ENCODE measurements at places on chromosomes 16 and 17.

GRCh38 chr17:33730131-33730530, 437.0 kb upstream of the ASIC2 start:
- no peak for DNase-seq

- no peak for DNase-seq
These were observed at the start of gene CDH16 for GRCh38 chr16:66918803-66919568. TSS of gene CDH16 (minus strand) at chr16:66918885. CDS start at chr16:66918065, 820 bp downstream.

DNA sequence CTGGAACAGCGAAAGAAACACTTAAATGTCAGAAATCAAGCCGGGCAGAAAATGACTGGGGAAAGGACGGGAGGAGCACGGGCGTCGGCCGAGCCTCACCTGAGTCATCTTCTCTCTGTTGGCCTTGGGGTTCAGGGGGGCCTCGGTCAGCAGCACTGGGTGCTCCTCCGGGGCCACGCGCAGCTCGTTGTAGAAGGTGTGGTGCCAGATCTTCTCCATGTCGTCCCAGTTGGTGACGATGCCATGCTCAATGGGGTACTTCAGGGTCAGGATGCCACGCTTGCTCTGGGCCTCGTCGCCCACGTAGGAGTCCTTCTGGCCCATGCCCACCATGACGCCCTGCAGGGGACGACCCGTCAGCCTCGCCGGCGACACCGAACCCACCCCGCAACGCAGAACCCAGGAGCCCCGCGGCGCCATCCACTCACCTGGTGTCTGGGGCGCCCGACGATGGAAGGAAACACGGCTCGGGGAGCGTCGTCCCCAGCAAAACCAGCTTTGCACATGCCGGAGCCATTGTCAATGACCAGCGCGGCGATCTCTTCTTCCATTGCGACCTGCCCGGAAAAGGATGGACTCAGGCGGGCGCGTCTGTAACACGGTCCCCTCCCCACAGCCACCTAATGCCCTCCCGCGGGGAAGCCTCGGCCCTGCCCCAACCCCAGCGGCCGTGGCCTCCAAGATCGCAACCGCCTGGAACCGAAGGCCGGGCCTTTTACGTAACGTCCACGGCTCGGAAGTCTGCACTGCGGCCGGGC, 616 bp downstream of the ACTG1 start:
- DNase-seq = no peak

- DNase-seq = no peak
These were observed 93.6 kb upstream of the KCNJ16 start for GRCh38 chr17:69981441-69981840.

DNA sequence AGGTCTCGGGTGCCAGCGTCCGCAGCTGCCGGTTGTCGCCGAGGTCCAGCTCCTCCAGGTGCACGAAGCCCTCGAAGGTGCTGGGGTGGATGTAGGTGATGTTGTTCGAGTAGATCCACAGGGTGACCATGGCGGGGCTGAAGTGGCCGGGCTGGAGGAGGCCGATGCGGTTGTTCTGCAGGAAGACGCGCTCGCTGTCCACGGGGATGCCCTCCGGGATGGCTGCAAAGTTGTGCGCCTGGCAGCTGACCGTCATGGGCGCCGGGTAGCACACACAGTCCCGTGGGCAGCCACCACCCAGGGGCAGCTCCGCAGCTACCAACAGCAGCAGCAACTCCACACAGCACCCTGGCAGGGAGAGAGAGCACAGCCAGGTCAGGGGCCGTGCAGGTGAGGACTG, 87.7 kb downstream of the RTN4RL1 start:
- no peak for DNase-seq

- DNase-seq = peak; percentile 73
These were observed at the start of gene SNAI3 for GRCh38 chr16:88686439-88687253. TSS of gene SNAI3 (minus strand) at chr16:88686507. CDS start at chr16:88686406, 101 bp downstream.

GRCh38 chr16:86012221-86012620, 113.3 kb downstream of the IRF8 start:
- no peak for DNase-seq

DNA sequence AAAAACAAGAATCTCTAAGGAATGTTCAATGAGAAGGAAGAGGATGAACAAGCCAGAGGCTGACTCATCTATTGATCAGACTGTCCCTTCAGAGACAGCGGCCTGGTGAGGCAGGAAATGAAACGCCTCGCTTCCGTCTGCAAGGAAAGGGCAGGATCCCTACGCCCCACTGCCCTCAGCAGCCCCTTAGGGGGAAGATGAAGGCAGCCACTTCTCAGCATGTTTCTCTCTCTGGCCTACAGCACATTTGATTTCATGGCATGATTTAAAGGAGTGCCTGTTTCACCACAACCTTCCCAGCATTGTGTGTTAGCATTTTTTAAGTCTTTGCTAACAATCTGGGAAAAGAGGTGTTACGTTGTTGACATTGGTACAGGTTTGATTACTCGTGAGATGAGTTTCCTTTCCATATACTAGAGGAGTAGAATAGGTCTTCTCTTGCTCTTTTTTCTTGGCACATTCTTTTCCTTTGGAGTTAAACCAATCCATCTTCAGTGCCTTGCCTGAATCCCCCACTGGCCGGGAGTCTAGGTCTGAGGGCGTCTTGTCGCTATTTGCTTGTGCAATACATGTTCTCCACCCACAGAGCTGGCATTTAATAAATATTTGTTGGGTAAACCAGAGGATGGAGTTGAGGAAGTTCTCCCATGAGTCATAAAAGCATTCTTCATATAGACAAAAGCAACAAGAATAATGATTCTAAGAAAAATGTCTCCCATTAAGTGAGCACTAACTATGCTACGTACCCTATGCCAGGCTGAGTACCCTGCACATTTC, 47.4 kb downstream of the RBFOX3 start:
- DNase-seq = no peak

GRCh38 chr17:2905696-2906501, 109.7 kb downstream of the RAP1GAP2 start:
- no peak for DNase-seq

GRCh38 chr16:85579923-85580580, 33.1 kb upstream of the GSE1 start:
- DNase-seq = no peak

GRCh38 chr17:19975601-19976000, 2.0 kb downstream of the AKAP10 start:
- no peak for DNase-seq

GRCh38 chr16:81571175-81571574, 126.6 kb downstream of the CMIP start:
- DNase-seq = no peak

- DNase-seq = no peak
These were observed 35.8 kb upstream of the ADGRG1 start for GRCh38 chr16:57592591-57593003.

DNA sequence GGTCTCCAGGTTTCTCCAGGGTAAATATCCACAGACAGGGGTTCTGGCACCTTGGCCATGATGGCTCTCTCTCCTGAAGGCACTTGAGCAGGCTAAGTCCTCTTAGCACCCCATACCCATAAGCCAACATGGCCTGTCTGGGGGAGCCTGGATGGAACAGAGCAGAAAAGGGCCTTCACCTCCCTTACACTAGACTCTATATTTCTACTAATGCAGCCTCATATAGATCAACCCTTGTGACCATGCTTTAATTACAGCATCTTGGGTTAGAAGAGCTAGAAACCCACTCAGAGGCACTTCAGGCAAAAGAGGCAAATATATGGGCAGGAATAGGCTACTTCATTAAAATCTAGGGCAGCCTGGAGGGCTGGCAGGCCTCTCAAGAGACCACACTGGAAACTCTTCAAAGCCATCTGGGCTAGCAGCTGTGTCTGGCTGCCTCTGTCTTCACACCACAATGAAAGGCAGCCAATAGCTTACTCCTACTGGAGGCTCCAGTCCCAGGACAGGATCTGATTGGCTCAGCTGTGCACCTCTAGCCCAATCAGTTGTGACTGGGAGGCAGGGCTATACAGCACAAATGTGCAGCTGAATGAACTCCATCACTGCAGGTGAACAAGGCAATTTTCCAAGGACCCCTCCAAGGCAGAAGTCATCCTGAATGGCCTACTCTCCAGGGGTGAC, 4.7 kb upstream of the CDT1 start:
- no peak for DNase-seq

DNA sequence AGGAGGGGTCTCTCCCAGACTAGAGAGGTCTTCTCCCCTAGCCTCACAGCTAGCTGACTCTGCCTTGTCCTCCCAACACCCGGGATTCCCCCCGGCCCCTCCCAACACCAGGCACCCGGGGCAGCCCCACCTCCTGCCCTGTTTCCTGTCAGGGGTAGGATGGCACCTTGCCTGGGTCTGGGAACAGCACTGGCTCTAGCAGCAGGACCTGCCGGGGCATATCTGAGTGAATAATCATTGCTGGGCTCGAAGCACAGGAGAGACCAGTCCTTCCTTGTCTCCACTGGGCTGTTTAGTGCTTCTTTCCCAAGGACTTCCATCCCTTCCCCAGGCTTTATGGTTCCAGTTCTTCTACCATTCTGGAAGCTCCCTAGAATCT, 25.7 kb downstream of the MINK1 start:
- DNase-seq = no peak

GRCh38 chr16:88061346-88062110, 110.3 kb downstream of the BANP start:
- DNase-seq = no peak

GRCh38 chr17:55873017-55873758, 122.3 kb downstream of the PCTP start:
- no peak for DNase-seq

- no peak for DNase-seq
These were observed 7.0 kb downstream of the CBFA2T3 start for GRCh38 chr16:88970050-88970449.

GRCh38 chr16:9318764-9319163, 227.3 kb downstream of the HAPSTR1 start:
- DNase-seq = no peak

DNA sequence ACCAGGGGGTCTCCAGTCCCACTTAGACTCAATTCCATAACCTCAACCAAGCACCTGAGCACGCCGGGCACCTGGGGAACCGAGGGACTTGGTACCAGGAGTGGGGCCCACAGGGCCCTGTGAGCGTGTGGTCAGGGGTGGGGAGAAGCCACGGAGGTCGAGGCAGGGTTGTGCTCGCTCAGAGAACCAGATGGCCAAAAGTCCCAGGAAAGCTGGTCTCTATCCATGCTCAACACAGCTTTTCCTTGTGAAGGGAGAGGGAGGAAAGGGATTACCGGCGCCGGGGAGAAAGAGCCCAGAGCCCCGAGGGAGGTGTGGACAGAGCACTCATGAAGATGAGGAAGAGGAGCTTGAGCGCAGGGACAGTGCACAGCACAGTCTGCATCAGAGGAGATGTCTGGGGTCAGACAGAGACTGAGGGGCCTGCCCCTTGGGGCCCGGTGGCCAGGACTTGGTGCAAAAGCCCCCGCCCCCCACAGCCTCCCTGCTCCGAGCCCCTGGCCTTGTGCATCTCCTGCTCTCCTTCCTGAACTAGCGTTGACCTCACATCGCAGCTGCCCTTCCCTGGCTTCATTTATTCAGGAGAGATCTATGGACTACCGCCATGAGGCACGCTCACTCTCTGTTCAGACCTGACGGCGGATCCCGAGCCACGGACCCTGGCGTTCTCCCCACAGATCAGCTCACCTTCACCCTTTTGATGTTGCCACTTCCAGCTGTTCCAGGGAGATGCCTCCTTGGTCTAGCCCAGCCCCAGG, 355.4 kb upstream of the TNRC6C start:
- no peak for DNase-seq

DNA sequence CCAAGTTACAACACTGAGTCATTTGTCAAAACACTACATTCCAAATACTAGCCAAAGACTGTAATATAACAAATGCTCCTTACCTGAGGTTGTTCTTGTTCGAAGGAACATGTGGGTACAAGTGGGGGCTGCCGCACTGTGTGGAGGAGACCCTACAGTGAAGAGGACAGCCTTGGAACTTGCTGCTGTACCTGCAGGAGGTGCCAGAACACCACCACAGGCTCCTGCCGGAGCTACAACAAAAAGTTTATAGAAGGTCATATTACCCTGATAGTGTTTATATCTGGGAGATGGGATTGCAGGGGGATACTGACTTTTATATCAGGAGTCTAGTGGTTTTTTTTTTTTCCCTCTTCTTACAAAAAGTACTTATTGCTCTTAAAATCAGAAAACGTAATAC, 37.8 kb upstream of the ALDH3A1 start:
- DNase-seq = no peak

GRCh38 chr16:70490261-70490660, 33.1 kb downstream of the COG4 start:
- DNase-seq = no peak

DNA sequence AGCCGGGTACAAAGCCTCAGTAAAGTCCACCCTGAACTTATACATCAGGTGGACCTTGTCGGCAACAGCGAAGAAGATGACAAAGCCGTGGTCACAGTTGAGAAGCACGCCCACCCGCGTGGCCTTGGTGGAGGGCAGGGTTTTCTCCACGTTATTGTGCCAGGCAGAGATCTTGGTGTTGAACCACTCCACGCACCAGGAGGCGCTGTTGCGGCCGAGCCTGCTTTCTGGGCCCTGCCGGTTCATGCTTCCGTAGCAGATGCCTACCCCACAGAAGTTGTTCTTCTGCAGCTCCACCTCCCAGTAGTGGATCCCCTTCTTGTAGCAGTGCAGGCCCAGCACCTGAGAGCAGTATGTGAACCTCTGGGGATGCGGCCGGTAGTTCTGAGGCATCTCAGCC, 22.1 kb downstream of the TRIM25 start:
- peak; percentile 10 for DNase-seq

DNA sequence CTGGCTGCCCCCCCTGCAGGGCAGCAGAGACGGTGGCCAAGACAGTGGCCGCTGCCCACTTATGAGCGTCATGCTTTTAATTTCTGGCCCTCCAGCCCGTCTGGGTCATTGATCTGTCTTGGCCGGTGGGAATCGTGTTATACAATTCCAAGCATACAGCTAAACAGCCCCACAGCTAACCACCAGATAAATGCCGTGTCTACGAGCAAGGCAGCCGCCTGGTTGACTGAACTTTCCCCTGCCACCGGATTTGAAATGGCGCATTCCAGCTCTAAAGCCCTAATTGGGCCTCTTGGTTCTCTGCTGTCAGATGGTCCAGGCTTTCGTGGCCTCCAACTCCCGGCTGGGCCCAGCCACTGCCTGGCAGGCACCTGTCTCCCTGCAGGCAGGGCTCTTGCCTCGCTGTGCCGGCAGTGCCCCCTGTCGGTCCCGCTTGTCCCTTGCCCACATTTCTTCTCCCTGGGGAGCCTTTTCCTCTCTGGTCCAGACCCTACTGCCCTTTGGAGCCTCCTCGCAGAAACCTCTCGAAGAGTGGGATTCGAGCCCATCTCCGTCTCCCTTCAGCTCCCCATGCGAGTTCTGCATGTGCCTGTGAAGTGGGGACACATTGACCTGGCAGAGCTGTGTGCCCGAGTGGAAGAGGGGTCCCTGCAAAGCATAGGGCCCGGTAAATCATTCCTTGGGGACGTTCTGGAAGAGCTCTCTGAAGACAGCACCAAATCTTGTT, 1.8 kb upstream of the RBFOX3 start:
- DNase-seq = no peak

Data from stimulated activated CD8-positive, alpha-beta memory T cell treated with anti-CD3 and anti-CD28 coated beads, Interleukin-4, amount 100 ng/mL, for 4 hours (primary cell).